ENCODE measurements at places on chromosomes 1 and 21.

GRCh38 chr1:245304698-245305097 is 149.9 kb downstream of the KIF26B start:
- peak; percentile 34 for DNase-seq

DNA sequence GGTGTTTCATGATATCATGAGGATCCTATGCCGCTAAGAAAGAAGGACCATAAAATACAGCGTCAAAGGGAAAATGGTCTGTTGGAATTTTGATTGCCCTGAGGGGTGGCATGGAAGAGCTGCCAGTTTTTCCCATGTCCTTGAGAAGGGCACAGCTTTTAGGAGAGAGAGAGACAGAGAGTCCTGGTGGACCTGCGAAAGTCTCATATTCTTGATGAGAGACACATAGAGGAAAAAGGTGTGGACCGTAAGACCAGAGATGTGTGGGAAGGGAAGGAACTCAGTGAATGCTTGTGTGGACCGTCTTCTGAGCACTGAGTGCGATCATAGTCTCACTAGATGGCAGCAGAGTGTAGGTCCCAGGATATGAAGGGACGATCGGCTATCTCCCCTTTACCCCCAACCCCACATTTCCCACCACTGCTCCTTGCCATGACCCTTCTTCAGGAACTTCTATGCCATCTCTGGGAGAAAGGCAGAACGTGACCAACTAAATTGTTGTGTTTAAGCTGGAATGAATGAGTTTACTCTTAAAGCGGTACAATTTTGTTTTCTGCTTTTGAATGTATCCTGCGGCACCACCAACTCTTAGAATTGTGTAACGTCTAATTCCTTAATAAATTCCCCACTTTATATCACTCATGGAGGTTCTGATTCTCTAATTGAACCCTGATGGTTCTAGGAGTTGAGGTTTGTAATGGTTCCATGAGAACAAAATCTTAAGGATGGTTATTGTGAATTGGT is 117.7 kb downstream of the CTH start:
- peak; percentile 21 for DNase-seq

DNA sequence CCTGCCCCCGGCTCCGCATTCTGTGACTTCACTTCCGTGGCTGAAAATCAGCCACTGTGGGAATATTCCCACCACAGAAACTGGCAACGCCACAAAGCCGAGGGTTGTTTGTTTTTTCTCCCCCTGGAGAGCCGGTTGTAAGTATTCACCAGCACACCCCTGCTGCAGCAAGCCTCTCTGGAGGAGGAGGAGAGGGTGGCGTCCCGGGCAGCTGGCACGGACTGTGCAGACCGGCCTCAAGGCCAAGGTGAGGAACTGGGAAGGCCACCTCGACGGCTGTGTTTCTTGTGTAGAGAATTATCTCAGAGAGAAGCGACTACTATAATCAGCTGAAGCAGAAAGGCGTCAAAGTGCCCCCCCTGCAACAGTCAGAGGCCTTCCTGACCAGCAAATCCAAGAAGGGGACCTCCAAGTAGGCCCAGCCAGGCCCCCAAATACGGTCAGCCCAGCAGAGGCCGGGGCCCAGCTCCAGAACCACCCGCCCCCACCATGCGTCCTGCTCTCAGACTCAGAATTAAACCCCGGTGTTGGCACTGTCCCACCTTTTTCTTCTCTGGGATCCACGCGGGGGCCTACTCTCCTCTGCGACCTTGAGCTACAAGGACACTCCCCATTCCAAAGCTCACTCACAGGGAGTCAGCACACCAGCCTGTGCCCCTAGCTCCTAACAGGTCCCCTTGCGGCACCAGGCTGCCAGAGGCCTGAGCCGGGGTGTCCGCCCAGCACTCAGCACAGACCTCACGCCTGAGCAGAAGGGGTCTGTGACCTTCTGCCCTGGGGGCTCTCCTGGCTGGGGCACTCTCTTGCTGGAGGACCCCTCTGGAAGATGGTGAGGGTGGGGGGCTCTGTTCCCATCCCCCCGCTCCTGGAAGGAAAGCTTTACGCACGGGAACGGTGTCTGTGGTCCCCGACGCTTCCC is 1.2 kb upstream of the SMIM1 start:
- no peak for DNase-seq

- DNase-seq, result peak; percentile 81
These were observed 53.2 kb downstream of the CNN3 start for GRCh38 chr1:94873520-94874351.

GRCh38 chr1:47936916-47937551 is 60.2 kb downstream of the TRABD2B start:
- no peak for DNase-seq
